Stimulated activated CD4-positive, alpha-beta T cell treated with anti-CD3 and anti-CD28 coated beads, Interleukin-1b, Interleukin-23, amount 100 ng/mL, for 24 hours (primary cell): ENCODE measurements at places on chromosomes 6 and 20.

- DNase-seq, result no peak
Observed at GRCh38 chr6:27550692-27551091, 77.8 kb upstream of the ZNF184 start.

DNA sequence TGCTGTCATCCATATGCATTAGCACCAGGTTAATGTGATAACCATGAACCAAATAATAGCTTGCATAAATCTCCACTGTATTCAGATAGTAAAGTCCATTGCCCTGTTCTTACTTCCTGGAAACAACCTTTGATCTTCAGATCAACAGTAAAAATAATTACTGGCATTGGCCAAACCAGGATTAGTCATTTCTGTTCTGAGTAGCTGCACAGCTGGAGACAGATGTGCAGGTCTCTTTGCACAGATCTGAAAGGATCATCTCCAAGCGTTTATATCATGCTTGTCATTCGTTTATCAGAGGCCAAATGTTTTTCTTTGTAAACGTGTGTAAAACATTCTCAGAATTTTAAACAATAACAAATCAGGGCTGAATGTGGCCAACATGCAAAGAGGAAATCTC is 134.4 kb upstream of the HMGCLL1 start:
- DNase-seq, result no peak

DNA sequence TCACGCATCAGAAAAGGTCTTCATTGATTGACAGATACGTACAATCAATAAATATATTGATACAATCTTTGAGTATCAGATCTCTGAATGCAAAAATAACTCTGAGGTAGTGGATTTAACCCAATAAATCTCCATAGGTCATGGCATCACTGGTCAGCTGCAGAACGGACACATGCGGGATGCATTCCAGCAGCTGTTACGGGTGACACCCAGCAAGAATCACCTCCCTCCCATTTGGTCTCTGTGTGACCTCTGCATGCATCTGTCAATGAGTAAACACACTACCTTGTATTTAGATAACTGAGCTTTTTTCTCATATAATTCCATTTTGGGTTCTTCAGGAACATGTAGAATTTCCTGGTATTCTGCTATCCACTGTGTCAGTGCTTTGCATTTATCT is 285.4 kb downstream of the SYNE1 start:
- no peak for DNase-seq

DNA sequence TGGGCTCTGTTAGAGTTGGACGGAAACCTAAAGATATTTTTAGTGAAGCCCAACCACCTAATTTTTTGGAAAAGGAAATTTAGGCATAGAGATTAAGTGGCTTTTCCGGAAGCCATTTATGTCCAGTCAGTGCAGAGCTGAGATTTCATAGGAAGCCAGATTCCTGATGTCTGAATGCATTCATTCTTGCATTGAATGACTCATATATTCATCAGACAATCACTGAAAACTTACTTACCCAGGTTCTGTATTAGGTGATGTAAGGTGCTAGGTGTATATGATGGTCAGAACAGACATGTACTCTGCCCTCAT is 4.1 kb downstream of the SH3BGRL2 start:
- no peak for DNase-seq

GRCh38 chr20:49964964-49965780 is 17.6 kb upstream of the SNAI1 start:
- no peak for DNase-seq

GRCh38 chr6:152379423-152379822 is 257.7 kb downstream of the SYNE1 start:
- no peak for DNase-seq

- no peak for DNase-seq
Observed at GRCh38 chr20:13552061-13552460, 86.7 kb downstream of the TASP1 start.

DNA sequence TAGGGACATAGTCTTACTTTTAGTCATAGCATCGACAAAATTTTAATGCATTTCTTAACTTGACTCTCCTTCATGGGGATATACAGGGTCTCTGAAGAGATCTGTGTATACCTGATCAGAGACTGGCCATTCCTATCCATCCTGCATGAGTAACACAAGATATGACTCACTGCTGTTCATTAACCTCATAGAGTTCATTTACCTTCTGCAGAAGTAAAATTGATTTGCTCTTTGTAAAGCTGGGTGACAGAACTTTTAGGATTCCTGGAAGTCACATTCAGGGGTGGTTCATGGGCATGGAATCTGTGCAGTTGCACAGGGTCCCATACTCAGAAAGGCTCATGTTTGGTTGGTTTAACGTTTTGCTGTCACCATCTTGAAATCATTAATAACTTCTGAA is 53.2 kb downstream of the PDE7B start:
- DNase-seq, result no peak

DNA sequence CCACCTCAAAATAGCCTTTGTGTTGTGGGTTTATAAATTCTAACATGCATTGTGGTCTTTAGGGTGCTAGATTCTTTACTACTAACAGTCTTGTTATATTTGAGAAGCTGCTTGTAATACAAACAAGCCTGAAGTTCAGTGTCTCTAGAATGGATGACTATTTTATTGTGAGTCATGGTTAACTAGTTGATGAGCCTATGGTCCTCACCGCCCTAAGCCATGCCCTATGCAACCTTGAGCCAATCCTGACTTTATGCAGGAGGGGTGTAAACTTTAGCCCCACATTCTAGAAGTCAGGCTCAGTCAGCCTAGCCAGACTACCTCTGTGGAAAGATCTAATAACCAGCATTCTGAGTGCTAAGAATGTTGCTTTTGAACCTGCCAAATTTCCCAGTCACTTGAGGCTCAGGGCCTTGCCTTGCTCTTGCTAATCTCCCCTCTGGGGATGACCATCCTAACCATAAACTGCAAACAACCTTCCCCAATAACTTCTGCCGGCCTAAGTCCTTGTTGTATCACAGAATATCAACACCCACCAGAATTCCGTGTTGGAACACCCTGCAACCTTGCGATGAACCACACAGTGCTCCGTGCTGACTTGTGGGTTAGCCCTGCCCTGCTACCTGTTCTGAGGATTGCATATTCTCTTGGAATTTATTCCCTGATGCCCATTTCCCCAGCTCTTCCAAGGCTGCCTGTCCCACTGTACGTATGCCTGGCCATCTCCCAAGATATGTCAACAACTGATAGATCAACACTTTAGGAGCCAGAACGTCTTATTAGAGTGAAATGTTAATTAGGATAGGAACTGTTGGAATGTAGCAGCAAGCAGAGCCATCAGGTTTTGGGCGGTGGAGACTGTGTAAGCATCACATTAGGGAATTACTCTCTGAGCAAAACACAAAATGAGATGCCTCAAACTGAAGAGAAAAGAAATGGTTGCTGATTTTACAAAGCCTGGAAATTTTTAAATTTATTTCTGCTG is 71.7 kb upstream of the CEP85L start:
- DNase-seq, result no peak

GRCh38 chr6:104718672-104719071 is 141.0 kb downstream of the HACE1 start:
- DNase-seq, result no peak

DNA sequence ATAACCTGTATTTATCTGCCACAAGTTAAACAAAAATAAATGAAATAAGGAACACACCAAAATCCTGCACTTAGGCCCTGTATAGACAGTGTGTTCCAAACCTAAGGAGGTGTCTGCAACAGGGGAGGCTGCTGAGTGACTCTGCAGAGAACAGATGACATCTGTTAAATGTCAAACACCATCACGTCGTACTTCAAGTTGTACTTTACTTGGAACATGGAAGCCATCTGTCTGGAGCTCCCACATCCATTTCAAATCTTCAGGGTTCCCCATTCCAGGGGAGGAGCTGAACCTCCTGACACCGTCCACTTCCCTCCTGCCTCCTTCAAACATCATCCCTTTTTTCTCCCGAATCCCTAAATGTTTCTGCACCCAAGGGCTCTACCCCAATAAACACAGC is 1.8 kb upstream of the MAP7 start:
- DNase-seq, result no peak

- DNase-seq, result no peak
Observed at GRCh38 chr6:6397842-6398241, 77.4 kb upstream of the F13A1 start.

DNA sequence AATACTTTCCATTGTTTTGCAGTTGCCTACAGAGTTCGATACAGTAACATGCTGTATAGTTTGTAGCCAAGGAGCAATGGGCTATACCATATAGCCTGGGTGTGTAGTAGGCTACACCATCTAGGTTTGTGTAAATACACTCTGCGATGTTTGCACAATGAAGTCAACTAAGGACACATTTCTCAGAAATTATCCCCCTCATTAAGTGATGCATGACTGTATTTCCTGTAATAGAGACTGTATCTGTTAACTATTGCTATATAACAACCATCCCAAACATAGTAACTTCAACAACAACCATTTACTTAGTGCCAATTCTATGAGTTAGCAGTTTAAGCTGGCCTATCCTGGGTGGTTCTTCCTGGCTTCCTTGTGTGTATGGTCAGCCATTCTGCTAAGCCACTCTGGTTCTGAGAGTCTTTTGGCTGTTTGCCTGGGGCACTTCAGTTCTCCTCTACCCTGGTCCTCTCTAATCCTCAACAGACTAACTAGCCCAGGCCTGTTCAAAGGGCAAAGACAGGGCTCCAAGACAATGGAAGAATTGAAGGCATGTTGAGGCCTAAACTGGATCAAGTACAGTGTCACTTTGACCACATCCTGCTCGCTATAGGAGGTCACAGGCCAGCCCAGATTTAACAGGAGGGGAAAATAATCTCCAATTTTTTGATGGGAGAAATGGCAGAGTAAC is 124.0 kb downstream of the PLCB1 start:
- no peak for DNase-seq

GRCh38 chr6:128174724-128175123 is 273.9 kb upstream of the THEMIS start:
- DNase-seq, result no peak

GRCh38 chr20:37593710-37594109 is 66.0 kb upstream of the BLCAP start:
- DNase-seq, result no peak

DNA sequence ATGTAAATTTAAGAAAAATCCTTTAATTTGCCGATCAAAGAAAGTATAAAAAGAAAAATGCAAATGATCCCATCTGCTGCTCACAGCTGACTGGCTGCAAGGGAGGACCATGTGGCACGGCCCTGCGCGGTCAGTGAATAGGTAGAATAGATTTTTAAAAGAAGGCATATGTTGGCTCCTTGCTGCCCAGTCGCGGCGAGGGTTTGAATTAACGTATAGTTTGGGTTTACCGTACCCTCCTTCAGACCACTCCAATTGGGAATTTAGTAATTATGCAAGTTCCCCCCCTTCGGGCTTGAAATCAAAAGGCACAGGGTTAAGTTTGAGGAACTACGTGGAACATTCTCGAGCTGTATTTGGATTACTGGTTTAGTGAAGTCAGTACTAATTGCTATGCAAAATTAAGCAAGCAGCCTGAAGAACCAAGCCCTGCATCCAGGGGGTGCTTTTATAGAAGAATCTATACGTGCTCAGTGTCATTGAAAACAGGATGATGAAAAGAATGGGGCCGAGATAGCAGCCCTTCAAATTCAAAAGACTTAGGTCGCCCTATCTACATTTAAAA is 1.1 kb upstream of the BEND3 start:
- no peak for DNase-seq

DNA sequence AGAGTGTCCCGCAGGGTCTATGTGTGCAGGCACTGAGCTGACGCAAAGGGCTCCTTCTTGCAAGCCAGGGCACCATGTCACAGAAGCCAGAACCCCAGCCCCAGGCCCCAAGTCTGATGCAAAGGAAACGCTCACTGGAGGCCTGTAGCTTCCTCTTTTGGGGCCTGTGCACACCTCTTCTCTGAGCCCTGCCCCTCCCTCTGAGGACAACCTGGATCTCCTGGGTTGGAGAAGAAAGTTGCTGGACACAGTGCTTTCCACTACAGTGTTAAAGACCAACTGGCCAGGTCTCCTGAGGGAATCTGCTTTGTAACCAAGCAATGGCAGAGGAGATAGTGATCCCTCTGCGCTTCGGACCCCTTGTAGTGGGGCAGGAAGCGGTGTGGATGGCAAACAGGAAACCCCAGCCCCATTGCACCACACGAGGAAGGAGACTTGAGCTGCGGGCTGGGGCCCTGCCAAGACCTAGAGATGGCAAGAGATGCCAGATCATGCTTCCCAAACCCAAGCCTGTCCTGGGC is 90.0 kb downstream of the PRND start:
- DNase-seq, result no peak

DNA sequence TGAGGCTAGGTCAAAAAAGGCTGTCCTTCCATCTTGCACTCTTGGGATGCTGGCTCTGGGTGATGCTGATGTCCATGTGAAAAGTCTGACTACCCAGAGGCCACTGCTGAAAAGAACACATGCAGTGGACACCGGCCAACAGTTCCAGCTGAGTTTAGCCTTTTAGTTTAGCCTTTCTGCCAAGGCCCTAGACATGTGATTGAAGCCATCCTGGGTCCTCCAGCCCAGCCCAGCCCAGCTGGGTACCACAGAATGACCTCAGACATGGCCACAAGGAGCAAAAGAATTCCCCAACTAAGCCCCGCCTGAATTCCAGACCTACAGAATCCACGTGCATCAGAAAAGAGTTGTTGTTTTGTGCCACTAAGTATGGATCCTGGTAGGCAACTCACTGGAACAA is 17.4 kb downstream of the PIGT start:
- no peak for DNase-seq

- no peak for DNase-seq
Observed at GRCh38 chr6:125227244-125227643, 73.7 kb downstream of the TPD52L1 start.

GRCh38 chr6:90758741-90759140 is 171.9 kb upstream of the MAP3K7 start:
- DNase-seq, result no peak

DNA sequence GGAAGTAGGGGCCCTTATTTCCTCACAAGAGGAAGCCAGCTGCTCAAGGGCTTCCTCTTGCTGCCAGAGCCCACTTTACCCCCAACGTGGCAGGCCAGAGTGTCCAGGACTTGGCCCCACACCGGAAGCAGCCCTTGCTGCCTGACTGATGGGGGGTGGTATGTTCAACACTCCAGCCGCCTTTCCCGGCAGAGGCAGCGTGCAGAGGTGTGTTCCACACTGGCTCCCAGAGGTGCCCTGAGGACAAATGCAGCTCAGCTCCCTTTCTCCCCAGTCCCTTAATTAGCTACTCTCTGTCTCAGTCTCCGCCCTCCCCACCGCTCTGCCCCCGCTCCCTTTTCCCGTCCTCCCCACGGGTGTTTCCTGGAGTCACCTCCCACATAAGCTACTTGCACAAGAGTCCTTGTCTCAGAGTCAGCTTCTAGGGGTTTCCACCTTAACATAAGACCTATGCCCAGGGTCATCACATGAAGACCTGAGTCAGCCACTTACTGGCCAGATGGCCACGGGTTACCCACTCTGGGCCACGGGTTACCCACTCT is 61.7 kb upstream of the SHLD1 start:
- DNase-seq, result no peak

DNA sequence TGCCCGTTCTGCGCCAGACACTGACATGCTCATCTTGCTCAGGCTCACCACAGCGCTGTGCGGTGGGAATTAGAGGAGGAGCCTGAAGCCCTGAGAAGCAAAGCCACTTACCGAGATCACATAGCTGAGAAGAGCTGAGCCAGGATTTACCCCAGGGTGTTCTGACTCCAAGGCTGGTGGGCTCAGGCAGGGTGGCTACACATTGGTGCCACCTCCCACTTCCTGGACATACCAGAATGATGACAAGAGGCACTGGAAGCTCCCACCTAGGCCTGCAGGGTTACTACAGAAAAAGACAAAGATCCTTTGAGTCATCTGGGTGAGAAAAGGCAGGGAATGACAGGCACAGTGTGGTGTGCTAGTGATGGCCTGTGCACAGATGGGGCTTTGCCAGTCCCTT is 24.4 kb upstream of the FKBP1A start:
- DNase-seq, result no peak

GRCh38 chr6:33962246-33963027 is 158.6 kb upstream of the MLN start:
- no peak for DNase-seq
